Endothelial cell of umbilical vein (primary cell): ENCODE measurements at places on chromosomes 3 and 15. TPM values are rescaled to one million over a fixed set of nuclear protein-coding genes. Genes with fewer than 3 reads are reported as not detected.

The FGF7 gene
- not detected in 2 replicates for total RNA-seq

The UBL7 gene
- 31.9 and 32.8 TPM in 2 replicates for total RNA-seq

The TMC3 gene
- not detected in 2 replicates for total RNA-seq

The NMD3 gene
- 53.8 and 57.9 TPM in 2 replicates for total RNA-seq

The ISL2 gene
- not detected in 2 replicates for total RNA-seq

The BOC gene
- total RNA-seq = not detected in 2 replicates

The CCR4 gene
- total RNA-seq = not detected in 2 replicates

The CCR8 gene
- not detected in 2 replicates for total RNA-seq

The KLHL40 gene
- total RNA-seq = not detected in 2 replicates

The ADIPOQ gene
- total RNA-seq = not detected in 2 replicates

The CFAP92 gene
- total RNA-seq = 0.21 and 0.62 TPM in 2 replicates

The BCHE gene
- 0.27 and 2.4 TPM in 2 replicates for total RNA-seq

The MORC1 gene
- total RNA-seq = not detected in 2 replicates

The CNTN4 gene
- total RNA-seq = not detected in 2 replicates

The ALS2CL gene
- total RNA-seq = 9.7 and 10.1 TPM in 2 replicates

The DUOXA1 gene
- not detected in 2 replicates for total RNA-seq

The CDV3 gene
- 200 and 229 TPM in 2 replicates for total RNA-seq

The C3orf20 gene
- not detected in 2 replicates for total RNA-seq

The ZNF662 gene
- 0.83 and 4.3 TPM in 2 replicates for total RNA-seq

The TEX55 gene
- total RNA-seq = not detected in 2 replicates

The PRKCD gene
- total RNA-seq = 15.5 and 17.5 TPM in 2 replicates

The PLA2G4E gene
- not detected in 2 replicates for total RNA-seq

The CKMT1A gene
- total RNA-seq = not detected in 2 replicates

The GOLGA6L24 gene
- total RNA-seq = not detected in 2 replicates

The CYP8B1 gene
- not detected in 2 replicates for total RNA-seq

The GP9 gene
- total RNA-seq = not detected in 2 replicates

The DNAH12 gene
- 0.20 TPM in 1 of 2 replicates, not detected in the other for total RNA-seq

The CCRL2 gene
- 3.9 and 6.4 TPM in 2 replicates for total RNA-seq

The PCYT1A gene
- total RNA-seq = 65.5 and 75.4 TPM in 2 replicates

The SLC15A2 gene
- total RNA-seq = 0.11 and 0.60 TPM in 2 replicates

The GOLGA8O gene
- total RNA-seq = 0.21 and 2.1 TPM in 2 replicates

The FBXW12 gene
- total RNA-seq = not detected in 2 replicates

The ONECUT1 gene
- not detected in 2 replicates for total RNA-seq

The GJD2 gene
- total RNA-seq = not detected in 2 replicates

The ITIH4 gene
- 0.60 and 2.4 TPM in 2 replicates for total RNA-seq

The NOX5 gene
- 0.07 TPM in 1 of 2 replicates, not detected in the other for total RNA-seq

The CACNA2D3 gene
- total RNA-seq = not detected in 2 replicates

The ERICH6 gene
- total RNA-seq = not detected in 2 replicates

The APBA2 gene
- 11.1 and 12.7 TPM in 2 replicates for total RNA-seq

The THSD4 gene
- 20.2 and 25.4 TPM in 2 replicates for total RNA-seq

The DIS3L gene
- total RNA-seq = 21.6 and 27.9 TPM in 2 replicates

The ROPN1 gene
- not detected in 2 replicates for total RNA-seq

The GMNC gene
- total RNA-seq = not detected in 2 replicates

The ZNF80 gene
- total RNA-seq = not detected in 2 replicates

The GNL3 gene
- total RNA-seq = 109 and 111 TPM in 2 replicates

The TM4SF18 gene
- total RNA-seq = 142 and 158 TPM in 2 replicates

The PIF1 gene
- 45.4 and 52.7 TPM in 2 replicates for total RNA-seq

The CCDC50 gene
- 137 and 153 TPM in 2 replicates for total RNA-seq

The SLC6A11 gene
- total RNA-seq = not detected in 2 replicates

The IDH2 gene
- total RNA-seq = 127 and 133 TPM in 2 replicates

The CP gene
- total RNA-seq = not detected in 2 replicates

The NAALADL2 gene
- 4.0 TPM in 2 replicates for total RNA-seq

The RPN1 gene
- 244 and 250 TPM in 2 replicates for total RNA-seq

The NME9 gene
- not detected in 2 replicates for total RNA-seq

The PATL2 gene
- 0.42 TPM in 1 of 2 replicates, not detected in the other for total RNA-seq

The CTXN2 gene
- total RNA-seq = 0.14 TPM in 1 of 2 replicates, not detected in the other

The WNT5A gene
- total RNA-seq = 0.25 and 0.33 TPM in 2 replicates
